ENCODE measurements at places on chromosomes 7 and 10.

- no peak for DNase-seq
- H3K36me3 ChIP-seq: no peaks in the 10 kb centered on the region
- H3K27ac ChIP-seq: no peak overlapping the region
- H3K4me1 ChIP-seq: no peaks in the 10 kb centered on the region
- H3K4me3 ChIP-seq: no peak overlapping the region
- H3K27me3 ChIP-seq: peaks cover 3% of the 10 kb centered on the region
These were observed 347.0 kb downstream of the GPAM start for GRCh38 chr10:111836571-111836970.

GRCh38 chr10:96025566-96025965 lies 17.8 kb upstream of the CCNJ start:
- no peak for DNase-seq
- no peaks in the 10 kb centered on the region for H3K36me3 ChIP-seq
- H3K27ac ChIP-seq: no peak overlapping the region
- no peaks in the 10 kb centered on the region for H3K27me3 ChIP-seq
- H3K4me3 ChIP-seq: no peak overlapping the region

DNA sequence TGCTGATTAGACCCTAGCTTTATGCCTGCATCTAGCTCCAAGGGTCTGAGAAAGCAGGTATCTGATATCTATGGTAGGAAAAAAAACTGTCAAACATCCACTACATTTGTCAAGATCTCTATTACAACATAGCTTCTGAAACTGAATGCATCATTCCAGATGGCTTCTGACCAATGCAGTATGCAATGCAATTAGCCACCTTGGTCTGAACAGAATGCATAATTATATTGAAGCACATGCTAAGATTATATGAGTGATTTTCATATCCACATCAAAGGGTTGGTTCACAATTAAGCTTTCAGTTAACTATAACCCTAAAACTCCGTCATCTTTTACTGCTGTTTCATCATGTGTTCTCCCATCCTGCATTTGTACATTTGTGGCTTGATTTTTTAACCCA lies 271.4 kb downstream of the POLR1F start:
- no peaks in the 10 kb centered on the region for H3K36me3 ChIP-seq
- DNase-seq: no peak
- peaks cover 7% of the 10 kb centered on the region for H3K27me3 ChIP-seq
- no peaks in the 10 kb centered on the region for H3K4me1 ChIP-seq

GRCh38 chr7:131151034-131151433 lies 176.6 kb upstream of the MKLN1 start:
- no peak overlapping the region for H3K27ac ChIP-seq
- H3K27me3 ChIP-seq: no peaks in the 10 kb centered on the region
- no peaks in the 10 kb centered on the region for H3K4me1 ChIP-seq
- no peak for DNase-seq
- no peaks in the 10 kb centered on the region for H3K36me3 ChIP-seq

DNA sequence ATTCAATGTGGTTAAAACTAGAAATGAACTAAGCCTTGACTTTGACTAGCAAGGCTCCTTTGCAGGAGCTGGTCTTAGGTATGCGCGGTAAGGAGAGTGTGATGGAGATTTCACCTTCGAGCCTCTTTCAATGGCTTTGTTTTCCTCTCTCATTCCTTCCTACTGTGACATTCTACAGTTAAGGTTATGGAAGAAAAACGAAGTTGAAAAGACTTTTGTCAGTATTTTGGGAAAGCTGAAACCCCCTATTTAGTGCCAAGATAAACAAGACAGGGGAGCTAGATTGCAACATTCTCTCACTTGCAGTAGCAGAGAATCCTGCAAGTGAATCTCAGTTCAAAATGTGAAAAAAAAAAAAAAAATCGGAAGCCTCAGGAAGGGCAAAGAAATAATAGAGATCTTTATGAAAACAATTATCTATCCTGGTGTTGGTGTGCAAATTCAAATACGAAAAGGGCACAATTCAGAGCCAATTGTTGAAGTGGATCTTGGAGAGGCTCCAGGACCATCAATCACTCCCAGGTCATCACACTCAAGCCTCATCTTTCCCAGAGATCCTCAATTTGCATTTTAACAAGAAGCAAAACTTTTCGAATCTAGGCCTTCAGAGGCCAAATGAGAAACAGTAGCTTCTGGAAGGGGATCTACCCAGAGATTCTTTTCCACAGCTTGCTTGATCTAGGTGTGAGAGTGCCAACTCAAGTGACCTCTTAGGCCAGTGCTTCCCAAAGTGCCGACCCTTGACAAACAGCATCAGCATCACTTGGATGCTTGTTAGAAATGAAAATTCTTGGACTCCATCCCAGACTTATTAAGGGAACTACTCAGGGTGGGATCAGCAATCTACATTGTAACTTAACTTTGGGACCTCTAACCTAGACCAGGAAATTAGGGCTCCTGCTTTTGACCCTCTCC lies 163.8 kb downstream of the INHBA start:
- H3K27ac ChIP-seq: no peak overlapping the region
- H3K4me3 ChIP-seq: no peak overlapping the region
- H3K4me1 ChIP-seq: no peaks in the 10 kb centered on the region
- no peaks in the 10 kb centered on the region for H3K27me3 ChIP-seq

- no peaks in the 10 kb centered on the region for H3K27me3 ChIP-seq
- H3K36me3 ChIP-seq: peaks cover 4% of the 10 kb centered on the region
- no peak overlapping the region for H3K27ac ChIP-seq
- H3K4me1 ChIP-seq: peaks cover 8% of the 10 kb centered on the region
- H3K4me3 ChIP-seq: no peak overlapping the region
These were observed 179.3 kb downstream of the WNT2 start for GRCh38 chr7:117143580-117143979.

- no peak for DNase-seq
- H3K27ac ChIP-seq: no peak overlapping the region
- H3K36me3 ChIP-seq: no peaks in the 10 kb centered on the region
- H3K27me3 ChIP-seq: peaks cover 10% of the 10 kb centered on the region
- no peaks in the 10 kb centered on the region for H3K4me1 ChIP-seq
These were observed 264.4 kb downstream of the SKAP2 start for GRCh38 chr7:26599982-26600381.

GRCh38 chr7:17462131-17462631 lies 163.7 kb downstream of the AHR start:
- no peak for DNase-seq
- H3K36me3 ChIP-seq: peaks cover 5% of the 10 kb centered on the region
- peaks cover 3% of the 10 kb centered on the region for H3K27me3 ChIP-seq
- no peak overlapping the region for H3K4me3 ChIP-seq
- no peaks in the 10 kb centered on the region for H3K4me1 ChIP-seq
- no peak overlapping the region for H3K27ac ChIP-seq

DNA sequence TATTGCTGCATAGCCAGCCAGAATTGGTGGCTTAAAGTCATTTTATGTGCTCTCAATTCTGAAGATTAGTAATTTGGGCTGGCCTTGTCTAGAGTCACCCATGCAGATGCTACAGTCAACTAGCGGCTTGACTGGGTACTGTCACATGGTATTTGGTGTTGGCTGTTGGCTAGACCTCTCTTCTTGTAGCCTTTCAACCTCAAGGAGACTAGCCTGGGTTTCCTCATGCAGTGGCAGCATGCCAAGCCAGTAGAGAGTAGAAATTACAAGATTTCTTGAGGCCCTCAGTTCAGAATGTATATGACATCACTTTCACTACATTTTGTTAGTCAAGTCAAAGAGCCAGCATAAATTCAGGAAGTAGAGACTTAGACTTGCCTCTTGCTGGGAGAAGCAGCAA lies 3.7 kb upstream of the ZNF800 start:
- peaks cover 43% of the 10 kb centered on the region for H3K27me3 ChIP-seq
- no peaks in the 10 kb centered on the region for H3K36me3 ChIP-seq
- H3K4me1 ChIP-seq: peaks cover 9% of the 10 kb centered on the region
- no peak for DNase-seq
- no peak overlapping the region for H3K4me3 ChIP-seq

- H3K27ac ChIP-seq: no peak overlapping the region
- peaks cover 11% of the 10 kb centered on the region for H3K27me3 ChIP-seq
- H3K4me3 ChIP-seq: no peak overlapping the region
- no peaks in the 10 kb centered on the region for H3K36me3 ChIP-seq
These were observed 41.4 kb upstream of the MAP3K8 start for GRCh38 chr10:30392564-30392990.

DNA sequence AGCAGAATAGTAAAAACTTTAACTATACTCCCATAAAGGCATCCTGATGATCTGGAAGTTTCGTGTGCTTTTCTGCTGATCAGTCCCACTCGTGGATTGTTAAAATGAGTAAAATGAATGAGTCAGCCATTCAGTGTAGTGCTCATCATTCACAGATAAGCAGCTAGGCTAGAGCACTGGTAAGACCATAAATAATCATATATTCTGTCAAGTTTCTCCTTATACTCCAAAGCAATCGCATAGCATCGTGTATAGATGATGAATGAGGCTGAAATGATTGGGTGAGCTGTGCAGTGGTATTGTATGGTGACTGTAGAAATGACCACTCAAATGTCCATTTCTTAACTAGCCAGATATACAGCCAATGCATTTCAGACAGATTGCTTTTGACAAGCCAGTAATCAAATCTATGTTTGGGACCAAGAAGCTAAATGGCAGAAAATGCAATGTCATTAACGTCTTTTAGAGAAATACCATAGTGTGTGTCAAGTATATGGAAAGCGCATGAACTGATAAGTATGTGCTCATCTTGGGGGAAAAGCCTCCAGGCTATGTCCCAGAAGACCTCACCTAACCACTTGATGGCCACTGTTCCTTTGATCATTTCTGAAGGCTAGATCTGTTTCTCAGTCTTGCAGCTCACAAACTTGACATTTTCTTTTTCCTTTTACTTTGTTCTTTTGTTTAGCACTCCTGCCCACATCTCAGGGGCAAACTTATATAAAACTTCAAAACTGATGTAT lies 227.2 kb upstream of the FAM3C start:
- no peak for DNase-seq
- H3K27me3 ChIP-seq: no peaks in the 10 kb centered on the region
- H3K27ac ChIP-seq: no peak overlapping the region
- peaks cover 2% of the 10 kb centered on the region for H3K4me1 ChIP-seq
- no peaks in the 10 kb centered on the region for H3K36me3 ChIP-seq

- H3K4me3 ChIP-seq: peak overlapping the region; percentile 95
- H3K27ac ChIP-seq: peak overlapping the region; percentile 97
- H3K4me1 ChIP-seq: peaks cover 9% of the 10 kb centered on the region
- H3K36me3 ChIP-seq: peaks cover 4% of the 10 kb centered on the region
- H3K27me3 ChIP-seq: no peaks in the 10 kb centered on the region
These were observed 111.3 kb upstream of the RHEB start for GRCh38 chr7:151630851-151631569.

DNA sequence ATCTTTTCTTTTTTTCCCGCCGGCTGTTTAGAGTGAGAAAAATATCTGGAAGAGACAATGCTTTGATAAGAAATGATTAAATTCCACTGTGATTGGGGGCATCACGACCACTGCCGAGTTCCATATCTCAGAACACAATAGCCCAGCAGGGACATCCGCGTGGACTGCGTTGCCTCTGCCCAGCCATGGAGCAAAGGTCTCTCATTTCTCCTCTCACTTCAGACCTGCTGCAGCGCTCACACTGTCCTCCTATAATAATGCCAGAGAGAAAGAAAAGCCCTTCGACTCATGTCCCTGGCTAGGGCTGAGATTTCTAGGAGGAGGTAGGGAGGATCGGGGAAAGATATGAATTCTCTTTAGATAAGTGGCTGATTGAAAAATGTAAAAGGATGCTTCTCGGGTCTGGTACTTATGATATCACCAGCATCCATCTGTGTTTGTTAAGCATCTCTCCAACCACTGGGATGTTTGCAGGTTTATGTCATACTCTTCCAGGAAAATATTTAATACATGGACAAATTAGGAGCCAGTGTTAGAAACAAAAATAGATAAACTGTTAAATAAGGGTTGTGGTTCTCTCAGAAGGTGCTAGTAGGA lies 472.9 kb upstream of the AKR1E2 start:
- H3K27ac ChIP-seq: no peak overlapping the region
- no peaks in the 10 kb centered on the region for H3K36me3 ChIP-seq
- H3K4me3 ChIP-seq: no peak overlapping the region
- H3K27me3 ChIP-seq: peaks cover 16% of the 10 kb centered on the region
- no peak for DNase-seq

- H3K4me3 ChIP-seq: no peak overlapping the region
- H3K27ac ChIP-seq: no peak overlapping the region
- no peaks in the 10 kb centered on the region for H3K36me3 ChIP-seq
- no peak for DNase-seq
- peaks cover 3% of the 10 kb centered on the region for H3K27me3 ChIP-seq
These were observed 84.4 kb upstream of the FAM171A1 start for GRCh38 chr10:15455456-15455855.

DNA sequence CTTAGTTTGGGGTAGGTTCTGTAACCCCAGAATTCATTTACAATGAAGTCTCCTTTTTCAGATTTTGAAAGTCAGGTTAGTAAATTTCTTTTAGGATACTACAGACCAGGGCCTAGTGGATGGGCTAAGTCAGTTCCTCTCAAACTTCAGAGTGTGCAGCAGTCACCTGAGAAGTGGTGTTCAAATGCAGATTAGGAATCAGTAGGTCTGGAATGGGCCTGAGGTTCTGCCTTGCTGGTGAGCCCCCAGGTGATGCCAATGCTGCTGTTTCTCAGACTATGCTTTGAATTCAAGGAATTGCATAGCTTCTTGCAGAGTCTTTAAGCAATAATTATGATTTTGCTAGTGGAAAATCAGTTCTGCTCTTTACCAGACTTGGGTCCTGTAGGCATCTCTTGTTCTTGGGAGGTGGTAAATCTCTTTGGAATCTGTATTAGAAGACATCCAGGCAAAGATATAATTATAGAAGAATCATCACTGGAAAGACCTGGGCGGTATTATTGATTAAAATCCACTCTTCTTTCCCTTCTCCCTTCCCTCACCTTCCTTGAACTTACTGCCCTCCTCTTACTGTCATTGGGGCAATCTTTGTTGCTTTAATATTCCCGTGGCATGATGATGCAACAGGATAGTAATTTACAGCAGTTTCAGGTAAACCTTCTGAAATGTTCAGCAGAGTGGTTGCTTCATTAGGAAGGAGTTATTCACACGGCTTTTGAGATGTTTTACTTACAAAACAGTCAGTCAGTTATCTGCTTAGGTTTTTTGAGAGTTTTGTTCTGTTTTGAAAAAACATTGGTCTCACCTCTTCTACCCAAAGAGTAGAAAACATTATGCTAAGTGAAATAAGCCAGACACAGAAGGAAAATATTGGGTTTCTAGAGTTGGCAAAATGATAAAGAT lies 87.2 kb downstream of the NRF1 start:
- H3K4me3 ChIP-seq: no peak overlapping the region
- no peaks in the 10 kb centered on the region for H3K27me3 ChIP-seq
- peaks cover 7% of the 10 kb centered on the region for H3K4me1 ChIP-seq

DNA sequence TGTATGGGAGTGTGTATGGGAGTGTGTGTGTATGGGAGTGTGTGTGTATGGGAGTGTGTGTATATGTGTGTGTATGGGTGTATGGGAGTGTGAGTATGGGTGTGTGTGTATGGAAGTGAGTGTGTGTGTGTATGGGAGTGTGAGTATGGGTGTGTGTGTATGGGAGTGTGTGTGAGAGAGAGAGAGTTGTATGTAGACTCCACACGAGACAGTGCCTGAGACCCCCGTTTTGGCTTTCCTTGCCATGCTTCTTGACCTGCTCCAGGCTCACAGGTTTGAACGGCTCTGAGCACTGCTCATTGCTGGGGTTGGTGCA lies 49.7 kb downstream of the COL17A1 start:
- no peak overlapping the region for H3K27ac ChIP-seq
- no peak for DNase-seq
- no peaks in the 10 kb centered on the region for H3K4me1 ChIP-seq

- DNase-seq: peak; percentile 26
These were observed 67.8 kb downstream of the TBX20 start for GRCh38 chr7:35185908-35186731.

GRCh38 chr7:96786261-96786997 lies 76.8 kb upstream of the SEM1 start:
- H3K4me3 ChIP-seq: no peak overlapping the region
- peaks cover 4% of the 10 kb centered on the region for H3K4me1 ChIP-seq
- no peak overlapping the region for H3K27ac ChIP-seq
- no peak for DNase-seq
- H3K36me3 ChIP-seq: no peaks in the 10 kb centered on the region

- no peak overlapping the region for H3K4me3 ChIP-seq
- no peaks in the 10 kb centered on the region for H3K36me3 ChIP-seq
- peaks cover 6% of the 10 kb centered on the region for H3K4me1 ChIP-seq
- H3K27me3 ChIP-seq: peaks cover 14% of the 10 kb centered on the region
These were observed 4.5 kb upstream of the ZEB1 start for GRCh38 chr10:31314256-31315150.
